ENCODE measurements at places on chromosomes 4 and X.

DNA sequence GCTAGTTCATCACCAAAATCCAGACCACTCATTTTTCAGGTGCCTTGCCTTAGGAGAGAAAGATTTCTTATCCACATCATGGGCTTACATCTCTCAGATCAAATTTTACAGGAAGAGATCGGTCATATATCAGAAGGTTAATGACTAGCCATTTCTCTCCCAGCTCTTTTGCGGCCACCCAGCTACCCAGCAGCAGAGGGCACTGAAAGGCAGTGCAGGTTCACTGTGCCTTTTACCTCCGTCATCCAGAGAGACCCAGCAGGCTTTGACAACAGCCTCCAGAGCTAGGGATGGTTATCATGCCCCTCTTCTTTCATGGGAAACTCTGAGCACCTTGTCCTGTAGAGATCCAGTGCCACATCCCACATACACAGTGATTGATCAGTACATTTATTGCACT lies 384.8 kb downstream of the AFF2 start:
- no peak for DNase-seq

GRCh38 chr4:5878359-5878758 lies 14.5 kb downstream of the CRMP1 start:
- DNase-seq = peak; percentile 13

GRCh38 chr4:65242156-65242846 lies 428.0 kb downstream of the EPHA5 start:
- DNase-seq = no peak

DNA sequence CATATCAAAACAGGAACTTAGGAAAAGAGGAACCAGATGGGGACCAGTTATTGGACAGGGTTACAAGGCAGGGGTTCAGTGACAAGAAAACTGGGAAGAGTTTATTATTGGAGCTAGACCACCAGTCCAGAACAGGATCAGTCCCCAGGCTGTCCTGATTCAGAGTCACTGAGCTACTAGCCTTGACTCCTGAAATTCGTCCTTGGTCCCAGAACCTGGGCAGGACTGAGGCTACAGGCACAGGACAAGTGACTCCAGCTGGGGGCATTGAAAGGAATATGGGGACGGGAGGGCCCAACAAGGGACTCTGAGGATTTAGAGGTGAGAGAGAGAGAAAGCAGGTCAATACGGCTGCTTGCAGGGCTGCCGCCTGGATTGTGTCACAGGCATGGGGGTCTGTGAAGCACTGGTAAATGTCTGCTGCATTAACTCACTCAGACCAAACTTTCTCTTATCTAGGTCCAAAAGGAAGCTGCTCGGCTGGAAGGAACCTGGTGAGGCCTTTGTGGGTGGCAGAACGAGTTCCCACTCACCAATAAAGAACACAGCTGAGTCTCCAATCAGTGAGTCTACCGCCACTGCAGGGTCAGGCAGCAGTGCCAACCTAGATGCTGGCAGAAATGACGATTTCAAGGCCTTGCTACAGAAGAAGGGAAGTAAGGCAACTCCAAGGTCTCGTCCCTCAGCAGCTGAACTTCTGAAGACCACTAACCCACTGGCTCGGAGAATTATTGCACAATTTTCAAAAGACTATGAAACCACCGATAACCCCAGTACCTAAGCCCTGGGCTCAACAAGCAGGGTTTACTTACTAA lies 11.3 kb upstream of the RTL5 start:
- DNase-seq = no peak

DNA sequence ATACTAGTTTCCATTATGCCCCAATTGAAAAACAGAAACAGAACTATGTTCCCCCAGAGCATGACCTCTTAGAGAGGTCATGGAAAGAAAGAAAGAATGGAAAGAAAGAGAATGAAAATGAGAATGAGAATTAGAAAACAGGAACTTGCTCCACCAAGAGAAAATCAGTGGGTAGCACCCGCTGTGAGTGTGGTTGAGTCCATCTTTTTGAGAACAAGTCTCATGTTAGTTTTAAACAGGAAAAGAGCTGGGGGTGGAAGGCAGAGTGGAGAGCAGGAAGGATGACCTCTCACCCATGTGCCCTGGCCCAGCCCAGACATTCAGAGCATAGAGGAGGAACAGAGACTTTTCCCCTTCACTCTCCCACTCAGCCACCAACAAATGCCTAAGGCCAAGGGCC lies 4.9 kb downstream of the GSX2 start:
- DNase-seq = no peak

GRCh38 chr4:15690020-15690809 lies 8.6 kb downstream of the FAM200B start:
- DNase-seq = no peak

DNA sequence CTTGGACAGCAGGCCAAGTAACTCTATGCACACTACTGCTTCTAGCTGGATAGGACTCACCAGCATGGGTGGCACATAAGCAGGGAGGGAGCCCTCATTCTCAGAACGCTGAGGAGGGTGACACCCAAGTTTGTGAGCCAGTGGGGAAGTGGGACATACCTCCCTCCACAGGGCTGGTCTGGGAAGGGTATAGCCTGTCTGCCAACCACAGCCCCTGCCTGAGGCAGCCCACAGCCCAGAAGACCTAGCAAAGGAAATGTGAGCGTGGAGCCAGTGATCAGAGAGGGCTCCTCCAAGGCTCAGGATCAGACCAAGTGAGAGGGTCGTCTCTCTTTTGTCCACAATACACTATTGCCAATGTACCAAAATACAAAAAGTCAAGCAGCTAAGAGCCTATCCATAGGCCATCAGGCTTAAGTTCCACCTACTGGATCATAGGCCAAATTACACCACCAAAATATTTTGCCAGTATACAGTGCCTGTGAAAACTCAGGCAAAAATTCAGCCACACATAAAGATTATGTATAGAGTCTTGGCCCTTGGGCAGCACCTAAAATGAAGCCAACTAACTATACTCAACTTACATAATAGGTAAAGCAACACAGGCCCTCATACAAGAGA lies 1203.1 kb downstream of the PCDH18 start:
- DNase-seq = no peak

- DNase-seq = no peak
Observed at GRCh38 chrX:78106651-78106986, 2.6 kb downstream of the PGK1 start.

DNA sequence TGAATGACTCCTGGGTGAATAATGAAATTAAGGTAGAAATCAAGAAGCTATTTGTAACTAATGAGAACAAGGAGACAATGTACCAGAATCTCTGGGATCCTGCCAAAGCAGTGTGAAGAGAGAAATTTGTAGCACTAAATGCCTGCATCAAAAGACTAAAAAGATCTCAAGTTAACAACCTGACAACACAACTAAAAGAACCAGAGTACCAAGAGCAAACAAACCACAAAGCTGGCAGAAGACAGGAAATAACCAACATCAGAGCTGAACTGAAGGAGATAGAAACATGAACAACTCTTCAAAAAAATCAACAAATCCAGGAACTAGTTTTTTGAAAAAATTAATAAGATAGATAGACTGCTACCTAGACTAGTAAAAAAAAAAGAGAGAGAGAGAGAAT lies 8.4 kb downstream of the CFAP299 start:
- no peak for DNase-seq

- no peak for DNase-seq
Observed at GRCh38 chr4:101102114-101102742, 245.1 kb downstream of the PPP3CA start.

- no peak for DNase-seq
Observed at GRCh38 chr4:88690355-88690754, 7.3 kb downstream of the NAP1L5 start.

- no peak for DNase-seq
Observed at GRCh38 chrX:150934453-150934852, 36.0 kb upstream of the CD99L2 start.

DNA sequence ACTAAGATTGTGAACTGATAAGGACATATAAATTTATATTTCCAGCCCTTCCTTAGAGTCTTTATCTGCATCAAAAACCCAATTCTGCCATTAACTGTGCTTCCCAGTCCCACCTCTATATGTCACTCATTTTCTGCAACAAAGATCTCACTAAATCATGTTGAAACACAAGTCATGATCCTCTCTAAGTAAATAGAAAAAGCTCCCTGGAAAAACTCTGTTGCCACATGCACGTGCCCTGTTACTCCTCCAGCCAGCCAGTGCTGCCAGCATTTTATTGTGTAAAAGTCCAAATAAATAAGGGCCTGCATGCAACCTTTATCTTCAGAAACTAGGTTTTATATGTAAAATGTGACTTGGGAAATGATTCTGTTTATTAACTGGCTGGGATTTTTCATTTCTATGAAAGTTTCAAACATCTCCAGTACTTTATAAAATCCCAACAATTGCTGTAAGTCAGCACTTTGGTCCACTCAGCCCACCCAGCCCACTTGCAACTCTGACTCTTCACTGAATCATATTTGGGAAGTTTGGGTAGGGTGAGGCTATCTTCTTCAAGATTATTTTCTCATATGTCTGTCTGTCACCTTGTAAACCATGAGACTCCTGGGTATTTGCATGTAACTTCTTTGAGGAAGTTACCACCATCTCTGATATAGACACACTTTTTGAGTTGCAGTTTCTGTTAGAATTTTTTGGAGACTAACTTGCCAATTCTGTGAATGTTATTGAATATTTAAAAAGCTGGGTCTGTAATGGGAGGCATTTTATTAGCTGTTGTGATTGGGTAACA lies 40.0 kb upstream of the SMARCA5 start:
- no peak for DNase-seq

DNA sequence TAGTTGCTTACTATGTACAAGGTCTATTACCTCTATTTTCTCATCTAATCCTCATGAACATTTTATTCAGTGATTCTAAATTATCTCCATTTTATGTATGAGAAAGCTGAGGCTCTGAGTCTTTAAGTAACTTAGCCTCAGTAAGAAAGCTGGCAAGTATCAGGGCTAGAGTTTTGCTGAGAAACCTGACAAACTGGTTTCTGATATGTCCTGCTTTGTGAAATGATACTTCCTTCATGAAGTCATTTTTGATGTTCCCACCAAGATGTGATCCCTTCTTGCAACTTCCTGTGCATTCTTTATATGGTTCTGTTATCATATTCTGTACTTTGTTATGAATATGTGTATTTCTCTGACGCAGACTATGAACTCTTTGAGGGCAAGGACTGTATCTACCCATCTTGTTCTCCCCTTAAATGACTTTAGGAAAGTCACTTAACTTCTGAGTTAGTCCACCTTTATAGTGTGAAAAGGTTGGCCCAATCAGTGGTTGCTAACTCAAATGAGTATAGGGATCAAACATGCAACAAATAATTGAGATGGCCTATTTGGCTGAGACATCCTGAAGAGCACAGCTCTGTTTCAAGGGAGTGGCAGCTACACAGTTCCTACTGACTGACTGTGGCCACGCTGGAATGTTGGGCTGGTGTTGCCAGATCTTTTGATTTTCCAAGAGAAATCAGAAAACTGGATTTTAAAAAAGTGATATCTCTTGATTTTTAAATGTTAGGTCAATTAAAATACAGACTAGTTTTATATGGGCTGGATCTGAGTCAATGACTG lies 127.9 kb upstream of the AMOT start:
- DNase-seq = no peak

DNA sequence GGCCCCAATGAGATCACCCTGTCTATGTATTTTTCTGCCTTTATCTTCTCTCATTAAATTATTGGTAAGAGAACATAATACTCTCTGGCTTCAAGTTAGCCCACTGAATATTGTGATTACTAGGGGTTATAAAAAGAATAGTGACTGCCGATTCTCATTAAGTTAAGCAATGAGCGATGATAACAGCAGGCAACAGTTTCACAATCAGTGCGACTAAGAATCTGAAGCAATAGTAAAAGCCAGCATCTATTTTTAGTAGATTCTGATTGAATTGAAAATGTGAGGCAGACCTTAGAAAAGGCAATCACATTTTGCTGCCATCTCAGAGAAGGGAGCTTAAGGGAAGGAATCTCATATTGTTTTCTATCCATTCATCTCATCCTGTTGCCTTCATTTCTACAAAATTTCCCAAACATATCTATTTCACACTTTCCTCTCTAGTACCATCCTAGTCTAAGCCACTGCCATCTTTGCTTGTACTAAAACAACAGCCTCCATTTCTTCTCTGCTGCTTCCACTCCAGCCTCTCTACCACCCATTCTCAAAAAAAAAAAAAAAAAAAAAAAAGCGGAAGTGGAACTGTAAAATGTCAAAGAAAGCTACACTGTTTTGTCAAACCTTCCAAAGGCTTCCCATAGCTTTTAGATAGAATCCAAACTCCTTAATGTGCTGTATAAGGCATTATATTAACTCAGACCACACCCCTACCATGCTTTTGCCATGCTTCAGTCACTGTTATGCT lies 17.4 kb downstream of the GABRA4 start:
- no peak for DNase-seq

DNA sequence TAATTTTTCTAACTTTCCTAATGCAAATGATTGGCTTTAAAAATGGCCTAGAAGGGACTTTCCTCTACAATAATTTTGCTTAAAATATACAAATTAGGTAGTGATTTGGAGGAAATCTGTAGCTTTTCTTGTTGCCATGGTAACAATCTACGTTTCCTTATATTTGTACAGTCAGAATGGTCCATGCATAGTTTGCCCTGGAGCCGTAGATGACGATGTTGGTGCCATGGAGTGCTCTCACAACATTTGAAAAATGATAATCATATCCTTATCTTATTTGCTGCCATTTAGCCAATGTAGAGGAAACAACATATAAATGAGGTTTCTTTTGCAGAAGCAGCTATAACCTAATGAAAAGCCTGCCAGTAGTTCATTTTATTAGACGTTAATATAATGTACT lies 89.0 kb upstream of the NMU start:
- no peak for DNase-seq

GRCh38 chr4:39114436-39114835 lies 52.4 kb downstream of the KLHL5 start:
- no peak for DNase-seq

- DNase-seq = no peak
Observed at GRCh38 chr4:48347282-48347921, 6.1 kb downstream of the SLAIN2 start.

GRCh38 chr4:107619731-107620130 lies 100.3 kb downstream of the PAPSS1 start:
- no peak for DNase-seq

DNA sequence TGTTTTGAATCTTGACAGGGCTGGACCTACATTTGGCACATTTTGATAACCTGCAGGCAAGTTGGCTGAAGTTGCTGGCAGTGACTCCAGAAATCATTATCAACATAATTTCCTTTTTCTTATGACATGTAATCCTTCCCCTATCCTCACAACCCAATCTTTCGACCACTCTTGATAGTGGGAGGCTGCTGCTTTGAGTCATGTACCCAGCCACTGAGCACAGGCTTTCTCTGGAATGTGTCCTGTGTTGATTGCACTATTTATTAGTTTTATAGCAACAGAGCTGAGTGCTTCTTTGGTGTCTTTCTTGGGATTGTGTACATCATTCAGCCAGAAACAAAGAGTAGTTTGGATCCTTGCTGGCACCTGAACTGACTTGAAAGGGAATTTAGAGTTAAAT lies 183.1 kb upstream of the LEF1 start:
- no peak for DNase-seq

DNA sequence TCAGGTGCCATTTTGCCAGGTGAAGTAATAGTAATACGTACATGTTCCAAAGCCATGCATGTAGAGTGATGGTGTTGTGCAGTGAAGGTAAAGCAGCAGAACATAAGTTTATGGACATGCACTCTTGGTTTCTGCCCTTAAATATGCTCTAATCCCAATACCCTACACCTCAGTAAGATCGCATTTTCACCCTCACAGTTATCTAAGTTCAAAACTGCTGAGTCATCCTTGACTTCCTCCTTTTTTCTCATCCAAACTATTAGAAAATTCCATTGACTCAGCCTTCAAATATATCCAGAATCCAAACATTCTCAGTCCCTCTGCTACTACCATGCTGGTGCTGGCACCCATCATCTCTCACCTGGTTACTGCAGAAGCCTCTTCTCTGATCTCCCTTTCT lies 652.9 kb upstream of the IGFBP7 start:
- DNase-seq = no peak

GRCh38 chr4:3121596-3121995 lies 47.1 kb downstream of the HTT start:
- DNase-seq = no peak
